ENCODE measurements at places on chromosomes 6 and 20. TPM values are rescaled to one million over a fixed set of nuclear protein-coding genes. Genes with fewer than 3 reads are reported as not detected.

The AFG1L gene
- polyA plus RNA-seq = 16.1 TPM

The MRAP2 gene
- 2.6 TPM for polyA plus RNA-seq

The TBXT gene
- polyA plus RNA-seq = not detected

The CRISP3 gene
- not detected for polyA plus RNA-seq

The CLIC1 gene
- 1.3 TPM for polyA plus RNA-seq

The FILIP1 gene
- polyA plus RNA-seq = 2.6 TPM

The ZC2HC1B gene
- not detected for polyA plus RNA-seq

The PTPRT gene
- 5.5 TPM for polyA plus RNA-seq

The MDFI gene
- polyA plus RNA-seq = not detected
